Stimulated activated CD4-positive, alpha-beta T cell treated with anti-CD3 and anti-CD28 coated beads, Interleukin-12 subunit alpha, Interleukin-12 subunit beta, amount 100 ng/mL, for 4 hours (primary cell): ENCODE measurements at places on chromosomes 16 and 17.

DNA sequence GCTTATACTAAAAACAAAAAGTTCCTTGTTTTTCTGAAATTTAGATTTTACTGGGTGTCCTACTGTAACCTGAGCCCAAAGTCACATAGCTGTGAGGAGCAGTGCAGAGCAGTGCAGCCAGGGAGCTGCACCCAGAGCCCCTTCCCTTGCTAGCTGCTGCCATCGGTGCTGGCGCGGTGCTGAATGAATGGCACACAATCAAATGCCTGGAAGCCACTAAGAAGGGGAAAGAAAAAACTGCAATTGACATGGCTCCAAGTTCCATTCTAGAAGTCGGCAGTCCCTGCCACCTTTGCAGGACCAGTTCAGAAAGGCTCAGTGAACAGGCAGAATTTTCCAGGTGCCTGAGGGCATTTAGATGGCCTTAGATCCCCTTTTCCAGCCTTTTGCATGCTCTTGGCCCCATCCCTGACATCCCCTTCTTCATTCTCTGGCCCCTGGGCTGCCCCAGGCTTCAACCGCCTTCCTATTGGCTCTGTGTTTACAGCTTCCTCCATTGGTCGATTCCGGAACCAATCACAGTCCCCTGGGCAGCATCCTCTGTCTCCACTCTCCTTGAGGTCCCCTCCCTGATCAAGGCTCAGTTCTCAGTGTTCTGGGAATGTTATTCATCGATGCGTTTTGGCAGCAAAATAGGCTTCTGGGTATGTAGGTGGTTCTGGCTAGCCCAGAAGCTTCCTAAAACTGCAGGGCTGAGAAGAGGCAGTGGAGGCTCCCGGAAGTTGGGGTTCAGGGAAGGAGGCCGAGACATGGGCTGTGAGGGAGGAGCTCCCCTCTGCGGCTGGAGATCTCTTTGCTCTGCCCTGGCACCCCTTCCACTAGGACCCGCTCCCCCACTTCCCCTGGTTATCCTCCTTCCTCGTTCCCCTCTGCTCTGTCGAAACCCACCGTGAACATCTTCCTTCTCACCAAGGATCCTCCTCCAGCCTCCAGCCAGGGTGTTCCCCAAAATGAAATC lies 37.9 kb downstream of the ATP2C2 start:
- no peak for DNase-seq

DNA sequence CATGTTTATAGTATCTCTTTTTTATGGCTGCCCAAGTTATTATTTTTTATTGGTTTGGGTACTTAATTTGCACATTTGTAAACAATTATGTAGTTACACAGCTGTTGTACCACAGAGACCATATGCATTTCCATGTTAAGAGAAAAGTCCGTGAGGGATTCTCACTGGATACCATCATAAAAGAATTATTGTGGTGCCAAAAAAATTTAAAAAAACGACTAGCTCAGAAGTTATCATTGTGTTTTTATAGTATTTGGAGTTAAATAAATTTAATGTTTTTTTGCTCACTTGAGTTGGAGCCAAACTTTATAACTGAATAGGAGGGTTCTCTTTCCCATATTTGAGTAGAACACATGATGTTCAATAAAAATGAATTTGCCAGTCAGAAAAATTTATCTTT lies 618.7 kb downstream of the WWOX start:
- DNase-seq, result no peak

GRCh38 chr16:69324585-69325253 lies 5.7 kb downstream of the PDF start:
- DNase-seq, result no peak

GRCh38 chr17:55783684-55784245 lies 32.9 kb downstream of the PCTP start:
- no peak for DNase-seq
